Left kidney (tissue), 8 donors: ENCODE measurements at places on chromosomes 3 and 15. TPM values are rescaled to one million over a fixed set of nuclear protein-coding genes. Genes with fewer than 3 reads are reported as not detected.

GRCh38 chr3:55405436-55405835, 81.7 kb downstream of the WNT5A start:
- no peak for DNase-seq

GRCh38 chr3:194475978-194476377, 10.8 kb downstream of the ATP13A3 start:
- DNase-seq: no peak

DNA sequence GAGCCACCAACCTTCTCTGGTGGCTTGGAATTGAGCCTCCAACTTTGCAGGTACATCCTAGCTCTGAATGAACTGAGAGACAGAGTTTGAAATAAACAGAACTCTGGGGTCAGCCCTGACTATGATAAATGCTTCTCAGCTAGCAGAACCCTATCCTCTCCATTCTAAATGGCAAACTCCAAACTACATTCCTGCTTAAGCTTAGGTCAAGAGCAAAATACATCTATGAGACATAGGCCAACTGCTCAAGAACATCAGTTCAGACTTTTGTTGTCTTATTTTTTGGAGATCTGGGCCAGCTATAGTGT, 1.5 kb upstream of the SH3BP5 start:
- no peak for DNase-seq

DNA sequence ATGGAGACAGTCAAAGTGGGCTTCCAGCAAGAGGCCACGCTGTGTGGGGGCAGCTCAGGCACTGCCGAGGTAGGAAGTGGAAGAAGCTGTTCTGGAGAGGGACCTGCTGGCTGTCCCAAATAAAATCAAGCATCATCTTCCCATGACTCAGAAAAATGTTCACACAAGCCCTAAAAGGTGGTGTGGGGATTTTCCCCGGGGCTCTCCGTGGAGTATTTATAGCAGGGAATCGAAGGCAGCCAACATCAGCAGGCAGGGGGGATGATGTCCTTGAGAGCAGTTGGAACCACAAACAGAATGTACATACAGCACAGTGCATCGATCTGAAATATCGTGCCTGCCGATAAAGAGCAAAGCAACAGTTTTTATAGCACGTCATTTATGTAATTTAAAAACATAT, 27.6 kb downstream of the PRR23E start:
- DNase-seq: no peak

- DNase-seq: peak; percentile 25
These were observed 42.3 kb upstream of the ROPN1 start for GRCh38 chr3:124034016-124034843.

DNA sequence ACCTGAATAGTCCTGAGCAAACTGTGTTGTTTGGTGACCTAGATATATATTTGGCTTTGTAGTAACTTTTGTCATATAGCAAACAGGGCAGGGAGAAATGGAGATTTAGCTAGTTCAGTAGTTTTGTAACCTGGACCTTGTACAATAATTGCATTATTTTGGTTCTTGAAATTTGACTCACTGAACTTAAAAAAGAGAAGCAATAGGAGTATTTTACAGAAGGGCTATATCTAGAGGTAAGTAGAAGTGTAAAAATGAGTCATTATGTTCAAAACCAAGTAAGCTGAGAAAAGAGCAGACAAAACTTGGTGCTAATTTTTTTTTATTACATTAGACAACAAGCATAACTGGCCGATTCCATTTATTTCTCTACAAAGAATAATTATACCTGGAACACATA, 505.4 kb downstream of the ZIC1 start:
- no peak for DNase-seq

DNA sequence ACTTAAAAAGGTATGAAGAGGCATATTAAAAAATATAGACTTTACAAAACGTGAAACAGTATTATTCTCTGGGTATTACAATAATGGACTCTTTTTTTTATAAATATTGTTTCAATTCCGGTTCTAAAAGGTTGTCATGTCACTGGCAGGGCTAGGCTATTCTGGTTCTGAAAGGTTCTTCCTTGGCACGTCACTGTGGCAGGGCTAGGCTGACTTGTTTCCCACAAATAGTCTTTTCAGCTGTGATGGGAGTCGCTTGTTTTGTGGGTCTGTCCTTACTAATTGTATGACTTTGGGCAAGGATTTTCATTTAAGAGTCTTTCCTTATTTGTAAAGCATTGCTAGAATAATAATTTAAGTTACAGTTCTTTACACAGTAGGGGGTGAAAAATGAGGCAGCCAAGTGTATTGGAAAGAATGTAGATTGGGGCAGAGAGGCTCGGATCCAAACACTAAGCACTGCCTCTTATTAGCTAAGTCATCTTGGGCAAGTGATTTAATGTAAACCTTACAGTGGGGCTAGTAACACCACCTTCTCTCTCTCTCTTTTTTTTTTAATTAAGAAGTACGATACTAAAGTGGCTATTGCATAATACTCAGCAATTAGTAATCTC, 12.4 kb upstream of the MELTF start:
- DNase-seq: no peak

DNA sequence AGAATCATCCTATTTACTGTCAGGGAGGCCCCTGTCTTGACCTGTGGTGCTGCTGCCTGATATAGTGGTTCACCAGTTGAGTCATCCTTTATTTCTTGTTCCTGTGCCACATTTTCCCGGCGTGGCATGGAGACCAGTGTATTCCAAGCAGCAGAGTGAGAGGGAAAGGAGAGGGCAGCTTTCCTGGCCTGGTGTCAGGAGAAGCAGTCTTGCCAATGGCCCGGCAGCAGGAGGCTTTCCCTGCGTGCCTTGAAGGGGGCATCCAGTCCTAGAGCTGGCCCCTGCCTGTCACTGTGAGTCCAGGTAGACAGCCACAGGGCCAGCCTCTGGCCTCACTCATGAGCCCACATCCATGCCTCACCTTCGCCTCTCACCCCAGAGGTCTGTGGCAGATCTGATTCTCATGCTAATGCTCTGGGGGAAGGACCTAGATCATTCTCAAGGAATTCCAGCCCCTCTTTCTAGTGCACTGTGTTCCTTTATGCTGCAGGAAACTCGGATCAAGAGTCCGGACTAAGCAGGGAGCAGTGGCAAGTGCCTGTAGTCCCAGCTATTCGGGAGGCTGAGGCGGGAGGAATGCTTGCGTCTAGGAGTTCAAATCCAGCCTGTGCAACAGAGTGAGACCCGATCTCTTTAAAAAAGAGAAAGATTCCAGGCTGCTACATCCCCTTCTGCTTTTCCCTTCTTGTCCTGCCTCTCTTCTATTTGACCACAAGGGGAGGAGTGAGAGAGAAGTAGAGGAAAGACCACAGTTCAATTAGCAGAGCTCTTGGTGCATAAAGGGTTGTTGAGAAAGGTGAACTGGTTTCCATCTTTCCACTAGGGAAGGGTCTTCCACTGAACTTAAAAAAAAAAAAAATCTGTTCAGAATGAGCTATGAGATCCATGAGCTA, 66.8 kb upstream of the HACD2 start:
- no peak for DNase-seq

The MOBP gene
- 0.22 TPM for polyA plus RNA-seq

The RCN2 gene
- 231 TPM for polyA plus RNA-seq

The PRR20G gene
- not detected for polyA plus RNA-seq
